ENCODE measurements at places on chromosomes 11 and 22.

DNA sequence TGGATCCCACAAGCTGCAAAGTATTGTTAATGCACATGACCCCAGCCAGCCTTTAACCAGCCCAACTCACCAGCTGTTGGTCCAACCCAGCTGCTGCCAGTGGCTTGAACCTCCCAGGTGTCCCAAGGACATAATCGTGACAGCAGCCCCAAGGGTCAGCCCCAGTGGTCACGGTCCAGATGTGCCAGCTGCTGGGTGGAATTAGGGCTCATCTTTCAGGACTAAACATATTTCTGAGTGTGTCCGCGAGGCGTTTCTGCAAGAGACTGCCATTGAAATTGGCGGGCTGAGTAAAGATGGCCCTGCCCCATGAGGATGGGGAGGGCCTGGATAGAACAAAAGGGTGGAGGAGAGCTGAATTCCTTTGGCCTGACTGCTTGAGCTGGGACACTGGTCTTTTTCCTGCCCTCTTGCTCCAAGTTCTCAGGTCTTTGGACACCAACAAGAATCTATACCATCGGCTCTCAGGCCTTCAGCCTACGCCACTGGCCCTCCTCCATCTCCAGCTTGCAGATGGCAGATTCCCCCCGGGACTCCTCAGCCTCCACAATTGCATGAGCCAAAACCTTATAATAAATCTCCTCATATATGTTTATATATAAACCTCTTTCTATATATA is 240.2 kb downstream of the MN1 start:
- no peak for DNase-seq

GRCh38 chr11:36265793-36266628 is 23.2 kb downstream of the COMMD9 start:
- DNase-seq: peak; percentile 61

DNA sequence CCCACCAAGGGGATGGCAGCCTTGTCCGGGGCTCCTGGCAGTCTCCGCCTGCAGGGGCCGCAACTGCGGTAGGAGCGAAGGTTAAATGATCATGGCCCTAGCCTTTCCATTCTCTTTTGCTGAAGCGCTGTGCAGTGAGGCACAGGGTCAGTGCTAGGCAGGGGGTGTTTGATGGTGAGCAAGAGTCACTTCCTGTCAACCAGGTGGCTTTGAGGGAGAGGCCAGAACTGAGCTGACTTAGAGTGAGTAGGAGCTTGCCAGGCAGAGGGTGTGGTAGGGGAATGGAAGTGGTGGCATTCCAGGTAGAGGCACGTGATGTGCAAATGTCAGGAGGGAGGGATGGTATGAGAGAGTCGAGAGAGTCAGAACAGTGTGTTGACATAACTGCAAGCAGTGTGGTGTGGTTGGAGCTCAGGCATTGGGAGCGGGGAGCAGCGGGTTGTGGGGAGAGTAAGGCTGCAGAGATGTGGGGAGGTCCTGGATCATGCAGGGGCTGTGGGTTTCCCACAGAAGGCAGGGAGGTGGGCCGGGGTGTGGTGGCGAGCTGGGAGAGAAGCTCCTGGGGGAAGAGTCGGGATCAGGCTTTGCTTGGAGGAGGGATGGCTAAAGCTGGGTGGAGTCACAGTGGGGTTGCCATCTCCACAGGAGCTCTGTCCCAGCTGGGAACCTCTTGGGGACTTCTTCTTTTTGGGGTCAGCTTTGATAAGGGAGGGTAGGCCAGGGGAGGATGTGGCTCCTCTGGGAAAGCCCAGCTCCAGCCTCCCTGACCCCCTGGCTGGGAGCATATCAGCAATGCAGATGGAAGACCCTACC is 33.3 kb downstream of the AMPD3 start:
- no peak for DNase-seq

- DNase-seq: no peak
These were observed 436.0 kb downstream of the RAB38 start for GRCh38 chr11:87739261-87739660.

- DNase-seq: no peak
These were observed 887 bp downstream of the TRPC6 start for GRCh38 chr11:101582989-101583250.

GRCh38 chr11:128776424-128777284 is 82.8 kb downstream of the FLI1 start:
- DNase-seq: no peak

DNA sequence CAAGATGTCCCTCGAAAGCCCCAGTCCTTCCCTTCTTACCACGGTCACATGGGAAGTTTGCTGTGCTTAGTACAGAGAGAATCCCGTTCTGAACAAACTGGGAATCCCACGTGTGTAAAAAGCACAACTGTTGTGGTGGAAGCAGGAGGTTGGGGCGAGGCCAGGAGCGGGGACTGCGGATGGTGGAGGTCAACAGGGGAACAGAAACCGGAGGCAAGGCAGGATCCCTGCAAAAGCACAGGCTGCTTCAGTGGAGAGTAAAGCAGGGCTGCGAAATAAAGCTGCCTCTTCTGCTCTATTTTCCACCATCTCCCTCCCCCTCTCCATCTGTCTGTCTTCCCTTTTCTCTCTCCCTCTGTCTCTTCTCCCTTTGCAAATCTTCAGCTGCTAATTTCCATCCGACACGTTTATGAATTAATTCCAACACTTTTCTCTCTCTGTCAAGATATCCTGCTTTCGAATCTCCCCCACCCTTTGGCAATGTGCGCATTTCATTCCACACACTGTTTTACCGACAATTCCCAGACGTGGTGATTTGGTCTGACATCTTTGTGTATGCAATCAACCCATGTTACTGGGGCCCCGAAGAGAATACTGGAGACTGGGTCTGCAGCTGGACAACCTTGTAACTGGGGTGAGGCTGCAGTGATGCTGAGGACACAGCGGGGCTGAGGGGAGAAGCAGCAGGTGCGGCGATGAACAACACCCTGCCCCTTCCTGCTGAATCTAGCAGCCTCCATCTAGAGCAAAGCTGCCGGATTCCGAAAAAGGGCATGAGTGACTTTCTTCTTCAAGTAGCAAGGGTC is 571.8 kb downstream of the OPCML start:
- no peak for DNase-seq

DNA sequence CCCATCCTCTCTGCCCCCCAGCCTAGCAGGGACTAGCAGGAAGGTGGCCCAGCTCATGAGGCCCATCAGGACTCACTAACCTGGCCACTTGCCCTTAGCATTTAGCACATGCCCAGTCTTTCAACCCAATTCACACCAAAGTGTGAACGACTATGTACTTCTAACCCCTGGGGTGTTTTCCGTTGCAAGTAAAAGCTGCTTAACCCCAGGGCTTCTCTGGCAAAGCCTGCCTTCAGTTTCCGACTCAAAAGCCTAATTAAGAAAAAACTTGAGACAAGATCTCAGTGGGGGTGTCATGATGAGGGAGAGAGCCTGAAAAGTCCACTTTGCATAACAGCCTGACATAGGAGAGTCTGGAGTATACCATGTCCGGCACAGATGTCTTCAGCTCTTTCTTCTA is 347.8 kb downstream of the MN1 start:
- DNase-seq: no peak

GRCh38 chr11:90373971-90374370 is 151.1 kb upstream of the CHORDC1 start:
- no peak for DNase-seq

Measured in COR-L47 (cell line).